ENCODE measurements at places on chromosomes 1 and 21.

DNA sequence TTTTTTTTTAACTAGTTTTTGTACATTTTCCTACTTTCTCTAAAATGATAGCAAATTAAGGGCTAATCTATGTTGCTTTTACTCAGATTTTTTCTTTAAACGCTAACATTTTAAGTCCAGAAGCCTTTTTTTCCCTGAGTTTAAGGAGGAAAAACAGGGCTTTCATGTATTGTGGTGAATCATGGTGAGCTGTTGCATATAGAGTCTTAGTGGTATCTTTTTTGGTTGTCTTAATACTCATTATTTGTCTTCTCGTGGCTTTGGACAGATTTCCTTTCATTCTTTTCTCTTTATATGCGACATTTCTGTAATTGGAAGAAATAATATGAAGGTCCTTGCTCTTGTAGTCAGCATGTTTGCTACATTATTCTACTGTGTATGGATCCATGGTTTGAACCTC, 1015.6 kb downstream of the PLA2G4A start:
- no peak for DNase-seq

DNA sequence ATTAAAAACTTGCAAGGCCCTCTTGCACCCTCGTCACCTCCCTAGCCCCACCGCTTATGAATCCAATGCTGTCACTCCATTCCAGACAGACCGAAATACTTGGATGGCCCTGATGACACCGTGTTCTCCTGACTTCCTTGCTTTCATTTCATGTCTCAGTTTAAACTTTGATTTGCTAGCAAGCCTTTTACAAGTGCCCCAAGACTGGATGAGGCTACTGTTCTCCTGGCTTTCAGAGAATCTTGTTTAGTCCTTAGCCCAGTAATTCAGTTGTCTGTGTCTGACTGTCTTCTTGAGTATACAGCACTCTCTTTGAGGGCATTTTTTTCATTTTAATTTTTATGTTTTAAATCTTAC, 824 bp upstream of the IFI44L start:
- no peak for DNase-seq

DNA sequence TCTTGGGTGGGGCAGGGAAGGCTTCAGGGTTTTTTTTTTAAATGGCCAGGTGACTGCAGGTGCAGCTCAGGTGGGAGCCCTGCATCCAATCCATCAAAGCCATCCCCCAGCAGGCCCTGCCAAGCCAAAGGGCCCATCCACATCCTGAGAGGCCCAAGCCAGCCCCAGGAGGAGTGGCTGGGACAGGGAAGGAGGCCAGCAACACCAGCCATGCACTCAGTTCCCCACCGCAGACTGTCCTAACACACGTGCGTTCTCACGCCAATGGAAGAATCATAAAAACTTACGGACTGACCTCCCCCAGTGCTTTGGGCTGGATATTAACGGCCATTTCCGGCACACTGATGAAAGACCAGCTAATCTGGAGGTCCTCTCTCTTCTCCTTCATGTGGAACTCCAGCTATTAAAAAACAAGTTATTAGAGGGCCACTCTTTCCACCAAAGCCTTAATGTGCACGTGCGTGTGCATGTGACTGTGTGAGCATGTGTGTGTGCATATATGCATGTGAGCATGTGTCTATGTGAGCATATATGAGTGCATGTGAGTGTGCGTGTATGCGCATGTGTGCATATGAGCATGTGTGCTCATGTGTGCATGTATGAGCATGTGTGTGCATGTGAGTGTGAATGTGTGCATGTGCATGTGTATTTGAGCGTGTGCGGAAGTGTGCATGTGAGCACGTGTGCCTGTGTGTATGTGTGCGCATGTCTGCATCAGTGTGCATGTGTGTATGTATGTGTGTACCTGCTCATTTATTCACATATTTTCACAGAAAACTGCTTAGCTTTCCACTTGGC, 35.1 kb downstream of the C2CD2 start:
- no peak for DNase-seq

- no peak for DNase-seq
Observed at GRCh38 chr21:20257052-20257740, 741.0 kb upstream of the NCAM2 start.

- DNase-seq = no peak
Observed at GRCh38 chr1:153493343-153493960, 33.0 kb upstream of the S100A7 start.

GRCh38 chr1:168235548-168235885, 9.7 kb downstream of the SFT2D2 start:
- DNase-seq = no peak

- DNase-seq = no peak
Observed at GRCh38 chr1:10958614-10959013, 53.8 kb upstream of the TARDBP start.

DNA sequence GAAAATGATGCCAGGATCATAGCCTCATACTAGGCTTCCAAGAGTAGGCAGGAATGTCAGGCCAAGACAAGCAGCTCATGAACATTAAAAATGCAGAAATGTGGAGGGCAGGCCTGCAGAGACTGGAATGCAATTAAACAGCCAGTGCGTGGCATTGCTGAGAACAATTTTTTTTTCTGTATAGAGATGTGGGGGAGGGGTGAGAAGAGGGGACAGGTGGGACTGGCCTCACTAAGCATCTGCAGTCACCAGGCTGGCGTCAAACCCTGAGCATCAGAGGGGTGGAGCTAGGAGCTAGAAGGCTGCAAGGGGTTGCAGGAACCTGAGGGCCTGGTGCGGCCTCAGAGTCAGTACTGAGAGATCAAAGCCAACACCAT, 114.1 kb downstream of the TNR start:
- no peak for DNase-seq

GRCh38 chr1:32755098-32755809, 52.7 kb upstream of the SYNC start:
- DNase-seq = no peak

GRCh38 chr1:111227851-111228747, 586 bp downstream of the CHI3L2 start:
- no peak for DNase-seq

DNA sequence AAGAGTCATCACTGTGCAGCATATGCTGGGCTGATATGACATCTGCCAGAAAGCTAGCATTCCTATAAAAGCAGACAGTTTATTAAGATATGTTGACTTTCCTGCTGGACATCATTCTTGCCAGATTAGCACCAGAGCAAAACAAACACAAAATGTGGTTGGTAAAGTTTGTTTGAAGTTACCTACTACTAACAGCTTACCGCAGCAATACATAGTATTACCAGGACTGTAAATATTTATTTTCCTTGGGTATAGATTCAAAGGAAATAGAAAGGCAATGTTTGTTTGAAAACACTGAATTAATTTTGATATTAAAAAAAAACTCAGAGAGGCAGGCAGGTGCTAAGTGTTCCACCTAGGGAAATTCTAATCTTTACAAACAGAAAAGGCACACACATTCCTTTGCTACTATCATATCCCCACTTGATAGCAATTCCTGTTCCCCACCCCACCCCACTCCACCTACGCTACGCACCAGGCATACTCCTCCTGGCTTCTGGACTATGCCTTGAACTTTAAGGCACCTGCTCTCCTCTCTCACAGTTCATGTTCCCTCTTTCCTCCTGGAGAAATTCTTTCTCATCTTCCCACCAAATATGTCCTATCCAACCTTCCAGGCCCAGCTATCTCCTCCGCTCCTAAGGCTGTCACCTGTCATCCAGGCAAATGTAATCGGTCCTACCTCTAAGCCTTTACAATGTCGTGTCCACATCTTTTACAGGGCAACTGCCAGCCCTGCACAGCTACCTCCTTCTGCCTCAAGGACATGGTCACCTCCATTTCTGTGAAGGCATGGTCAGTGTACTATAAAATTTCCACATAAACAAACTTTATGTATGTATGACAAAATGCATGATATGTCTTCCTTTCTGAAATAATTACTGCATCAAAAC, 34.7 kb downstream of the PTPN14 start:
- DNase-seq = no peak

GRCh38 chr1:232586679-232587078, 43.3 kb downstream of the SIPA1L2 start:
- no peak for DNase-seq

- no peak for DNase-seq
Observed at GRCh38 chr1:115980998-115981993, 5.0 kb downstream of the SLC22A15 start.

Data from T-cell (primary cell).